ENCODE measurements at places on chromosomes 2 and 18. TPM values are rescaled to one million over a fixed set of nuclear protein-coding genes. Genes with fewer than 3 reads are reported as not detected.

Gene PLGLB1
- 0.38 TPM for total RNA-seq

Gene DLX2
- total RNA-seq, result 2.8 TPM

- no peak overlapping the region for H3K27ac ChIP-seq
- H3K27me3 ChIP-seq, result no peaks in the 10 kb centered on the region
- H3K36me3 ChIP-seq, result no peaks in the 10 kb centered on the region
- no peak overlapping the region for H3K4me3 ChIP-seq
Observed at GRCh38 chr2:238649123-238649522, 198.8 kb upstream of the TWIST2 start.

- no peak overlapping the region for H3K27ac ChIP-seq
- H3K36me3 ChIP-seq, result no peaks in the 10 kb centered on the region
- peaks cover 9% of the 10 kb centered on the region for H3K4me1 ChIP-seq
Observed at GRCh38 chr2:96150791-96151594, 5.8 kb upstream of the DUSP2 start.

DNA sequence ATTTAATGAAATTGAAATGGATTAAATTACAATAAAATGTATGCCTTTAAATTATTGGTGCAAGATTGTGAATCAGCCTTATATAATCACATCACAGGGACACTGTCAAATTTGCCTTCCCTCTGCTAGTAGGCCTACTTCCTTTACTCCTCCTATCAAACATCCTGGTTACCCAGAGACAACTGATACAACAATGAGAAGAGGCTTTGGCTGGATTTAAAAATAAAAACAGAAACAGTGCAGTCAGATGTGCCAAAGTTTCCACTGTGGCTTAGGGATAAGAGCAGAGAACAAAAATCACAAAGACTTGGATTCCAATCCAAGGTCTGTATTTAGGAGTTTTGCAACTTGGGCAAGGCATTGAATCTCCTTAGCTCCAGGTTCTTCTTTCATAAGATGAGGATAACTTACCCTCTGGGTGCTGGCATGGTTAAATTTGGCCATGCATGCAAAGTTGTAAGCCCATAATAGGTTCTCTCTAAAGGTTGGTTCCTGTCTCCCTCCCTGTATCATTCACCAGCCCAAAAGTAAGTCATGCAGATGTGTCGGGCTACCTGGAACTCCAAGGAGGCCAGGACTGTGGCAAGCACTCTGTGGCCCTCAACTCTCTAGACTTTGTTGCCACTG, 99.3 kb upstream of the LRATD1 start:
- H3K27ac ChIP-seq, result no peak overlapping the region
- no peak for DNase-seq
- no peaks in the 10 kb centered on the region for H3K36me3 ChIP-seq
- peaks cover 12% of the 10 kb centered on the region for H3K4me1 ChIP-seq

DNA sequence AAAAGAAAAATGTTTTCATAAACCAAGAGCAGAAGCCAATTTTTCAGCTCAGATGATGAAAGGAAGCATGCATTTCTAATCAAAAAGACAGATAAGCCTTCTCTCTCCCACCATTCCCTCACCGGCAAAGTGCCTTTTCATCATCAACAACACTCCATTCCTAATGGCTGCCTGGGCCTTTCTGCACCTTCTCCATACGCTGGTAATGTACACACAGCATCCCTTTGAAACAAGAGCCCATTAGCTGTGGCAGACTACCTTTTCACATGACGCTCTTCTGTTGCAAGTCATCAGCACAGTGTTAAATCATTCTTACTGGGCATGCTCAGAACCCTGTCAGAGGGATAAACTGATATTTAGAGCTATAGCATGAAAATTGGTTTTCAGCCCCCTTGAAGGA, 408.9 kb downstream of the MEIS1 start:
- peaks cover 22% of the 10 kb centered on the region for H3K4me1 ChIP-seq
- no peak overlapping the region for H3K4me3 ChIP-seq
- no peaks in the 10 kb centered on the region for H3K27me3 ChIP-seq
- no peak overlapping the region for H3K27ac ChIP-seq
- H3K36me3 ChIP-seq, result no peaks in the 10 kb centered on the region

- no peaks in the 10 kb centered on the region for H3K4me1 ChIP-seq
- no peaks in the 10 kb centered on the region for H3K27me3 ChIP-seq
- no peak overlapping the region for H3K4me3 ChIP-seq
- H3K36me3 ChIP-seq, result peaks cover 48% of the 10 kb centered on the region
- DNase-seq, result no peak
Observed at GRCh38 chr18:36249392-36249791, 48.1 kb upstream of the FHOD3 start.

All from GM23248 (cell line).